Prostate gland (tissue), 2 donors: ENCODE measurements at places on chromosomes 4 and X. TPM values are rescaled to one million over a fixed set of nuclear protein-coding genes. Genes with fewer than 3 reads are reported as not detected.

PPAT gene
- 7.0 TPM for total RNA-seq

DNA sequence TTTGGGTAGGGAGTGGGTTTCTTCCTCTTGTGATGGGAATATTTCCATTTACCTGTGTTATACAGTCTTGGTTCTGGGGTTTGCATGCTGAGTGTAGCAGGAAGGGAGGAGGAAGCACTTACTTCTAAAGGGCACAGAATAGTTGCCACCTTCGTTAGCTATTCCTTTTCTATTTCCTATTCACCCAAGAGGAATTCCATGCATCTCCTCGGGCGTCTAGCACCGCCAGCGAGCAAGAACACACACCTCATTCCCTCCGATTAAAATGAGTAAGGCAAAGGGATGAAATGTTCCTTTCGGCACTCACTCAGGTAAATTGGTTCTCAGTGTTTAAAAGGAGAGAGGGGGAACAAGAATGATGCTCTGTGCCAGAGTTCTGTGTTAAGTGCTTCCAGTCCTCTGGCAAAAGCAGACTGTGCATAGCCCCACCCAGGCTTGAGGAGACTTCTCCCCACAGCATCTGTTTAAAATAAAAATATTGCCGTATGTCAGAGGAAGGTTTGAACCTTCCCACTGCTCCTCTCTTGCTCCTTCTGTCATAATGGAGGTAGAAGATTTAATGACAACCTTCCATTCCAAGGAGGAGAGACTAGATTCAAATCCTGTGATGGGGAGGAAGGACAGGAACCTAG lies 351.4 kb downstream of the PTTG2 start:
- DNase-seq, result no peak
- H3K27ac ChIP-seq, result no peak overlapping the region
- no peaks in the 10 kb centered on the region for H3K36me3 ChIP-seq
- H3K4me3 ChIP-seq, result no peak overlapping the region
- H3K27me3 ChIP-seq, result no peaks in the 10 kb centered on the region

GRCh38 chr4:124907881-124908280 lies 195.3 kb upstream of the ANKRD50 start:
- DNase-seq, result no peak
- no peaks in the 10 kb centered on the region for H3K36me3 ChIP-seq
- H3K27ac ChIP-seq, result no peak overlapping the region
- no peaks in the 10 kb centered on the region for H3K4me1 ChIP-seq

GRCh38 chr4:7790999-7791398 lies 148.7 kb downstream of the AFAP1 start:
- H3K4me1 ChIP-seq, result no peaks in the 10 kb centered on the region
- no peaks in the 10 kb centered on the region for H3K27me3 ChIP-seq
- no peaks in the 10 kb centered on the region for H3K36me3 ChIP-seq

GRCh38 chr4:67292636-67293035 lies 252.7 kb downstream of the CENPC start:
- H3K4me3 ChIP-seq, result no peak overlapping the region
- H3K4me1 ChIP-seq, result no peaks in the 10 kb centered on the region
- H3K27ac ChIP-seq, result no peak overlapping the region
- no peaks in the 10 kb centered on the region for H3K27me3 ChIP-seq
- DNase-seq, result no peak

ZFP92 gene
- 0.23 TPM for total RNA-seq

- H3K4me3 ChIP-seq, result no peak overlapping the region
- no peaks in the 10 kb centered on the region for H3K4me1 ChIP-seq
- no peaks in the 10 kb centered on the region for H3K36me3 ChIP-seq
- no peaks in the 10 kb centered on the region for H3K27me3 ChIP-seq
Observed at GRCh38 chr4:145348291-145348690, 133.4 kb upstream of the SMAD1 start.
